Activated naive CD4-positive, alpha-beta T cell treated with Interleukin-2 at 50 U/mL for 16 hours (primary cell): ENCODE measurements at places on chromosomes 13 and 19.
A peak's percentile ranks its signal among the peaks of the same experiment; 100 is the strongest.

DNA sequence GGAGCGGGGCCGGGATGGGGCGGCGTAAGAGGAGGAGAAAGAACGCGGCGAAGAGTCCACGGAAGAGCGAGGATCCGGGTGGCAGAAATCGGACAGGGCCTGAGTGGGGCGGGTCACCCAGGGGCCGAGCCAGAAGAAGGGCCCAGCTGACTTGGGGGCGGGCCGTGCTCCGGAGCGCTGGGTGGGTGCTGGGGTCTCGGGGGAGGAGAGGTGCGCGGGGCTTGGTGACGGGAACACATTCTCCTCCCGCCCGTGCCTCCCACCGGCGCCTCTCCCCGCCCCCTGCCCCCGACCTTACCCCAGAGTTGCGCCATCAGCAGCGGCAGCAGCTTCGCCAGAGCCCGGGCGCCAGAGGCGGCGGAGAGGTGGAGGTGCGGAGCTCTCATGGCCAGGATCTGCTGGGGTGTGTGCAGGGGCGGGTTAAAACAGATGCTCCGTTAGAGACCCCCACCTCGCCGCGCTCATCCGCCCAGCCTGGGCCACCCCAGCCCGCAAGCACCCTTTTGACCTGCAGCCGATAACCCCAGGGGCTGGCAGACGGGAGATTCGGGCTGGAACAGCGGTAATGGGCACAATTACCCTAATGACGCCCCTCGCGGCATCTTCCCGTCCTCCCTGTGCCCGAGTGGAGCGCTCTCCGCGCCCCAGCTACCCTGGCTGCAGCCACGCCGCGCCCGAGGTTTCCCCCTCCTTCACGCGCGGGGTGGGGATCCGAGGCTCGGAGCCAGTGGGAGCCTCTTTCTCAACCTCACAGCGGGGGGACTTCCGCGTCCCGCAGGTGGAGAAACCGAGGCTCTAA lies 565 bp downstream of the KLK10 start:
- no peak for DNase-seq

DNA sequence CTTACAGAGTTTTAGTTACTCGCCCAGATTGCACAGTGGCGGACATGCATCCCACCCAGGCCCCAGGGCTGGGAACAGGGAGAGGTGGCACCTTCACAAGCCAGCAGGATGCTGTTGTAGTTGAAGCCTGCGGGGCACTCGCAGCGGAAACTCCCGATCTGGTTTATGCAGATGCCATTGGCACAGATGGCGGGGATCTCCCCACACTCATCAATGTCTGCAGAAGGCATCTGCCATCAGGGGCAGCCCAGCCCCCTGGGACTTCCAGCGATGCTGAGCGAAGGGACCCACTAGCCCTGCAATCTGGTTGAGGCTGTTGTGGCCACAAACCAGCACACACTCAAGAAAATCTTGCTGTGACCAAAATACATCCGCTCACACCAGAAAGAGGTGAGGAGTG lies 44.6 kb downstream of the CCL25 start:
- DNase-seq: no peak

GRCh38 chr19:44570984-44571684 lies 41.7 kb upstream of the CEACAM20 start:
- DNase-seq: peak; percentile 19

DNA sequence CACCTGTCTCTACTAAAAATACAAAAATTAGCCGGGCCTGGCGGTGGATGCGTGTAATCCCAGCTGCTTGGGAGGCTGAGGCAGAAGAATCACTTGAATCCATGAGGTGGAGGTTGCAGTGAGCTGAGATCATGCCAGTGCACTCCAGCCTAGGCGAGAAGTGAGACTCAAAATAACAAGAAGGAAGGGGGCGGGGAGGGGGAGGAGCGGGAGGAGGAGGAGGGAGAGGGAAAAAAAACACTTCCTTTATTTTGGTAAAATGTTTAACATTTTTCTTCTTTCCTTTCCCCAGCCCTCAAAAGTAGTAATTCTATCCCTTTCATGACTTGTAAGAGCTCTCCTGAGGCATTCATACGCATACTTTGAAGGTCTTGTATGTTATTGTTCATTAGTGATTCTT lies 44.3 kb downstream of the SPRY2 start:
- DNase-seq: no peak

DNA sequence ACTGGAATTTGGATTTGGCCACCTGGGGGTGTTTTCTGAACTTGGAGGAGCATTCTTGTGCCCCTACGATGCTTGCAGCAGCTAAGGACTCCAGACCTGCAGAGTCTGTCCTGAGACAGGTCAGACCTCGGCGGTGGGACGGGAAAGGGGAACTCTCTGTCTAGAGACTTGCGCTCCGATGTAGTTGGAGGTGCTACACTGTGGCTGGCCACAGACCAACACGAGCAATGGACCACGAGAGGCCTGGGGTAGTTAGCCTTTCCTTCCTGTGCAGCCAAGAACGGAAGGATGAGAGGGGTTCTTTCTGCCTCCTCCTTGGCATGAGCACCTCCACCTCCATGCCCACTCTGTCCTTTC lies 5.9 kb upstream of the GRAMD1A start:
- no peak for DNase-seq

- no peak for DNase-seq
Observed at GRCh38 chr19:2249880-2250765, 1.0 kb downstream of the AMH start.

DNA sequence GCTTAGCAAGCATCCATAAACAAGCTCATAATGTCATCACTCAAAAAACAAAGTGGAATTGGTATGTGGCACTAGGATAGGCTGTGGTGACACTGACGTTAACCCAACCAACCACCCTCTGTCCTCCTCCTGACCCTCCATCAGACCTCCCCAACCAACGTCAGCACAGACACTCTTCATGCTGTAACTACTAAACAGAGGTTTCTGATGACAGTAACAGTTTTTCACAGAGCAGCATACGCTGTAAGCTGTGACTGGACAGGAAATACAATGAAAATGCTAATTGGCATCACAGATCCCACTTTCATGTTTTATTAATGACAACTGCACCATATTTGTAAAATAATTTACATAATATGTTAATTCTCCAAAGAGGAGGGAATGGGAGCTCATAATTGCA lies 238.0 kb downstream of the IRS2 start:
- no peak for DNase-seq

DNA sequence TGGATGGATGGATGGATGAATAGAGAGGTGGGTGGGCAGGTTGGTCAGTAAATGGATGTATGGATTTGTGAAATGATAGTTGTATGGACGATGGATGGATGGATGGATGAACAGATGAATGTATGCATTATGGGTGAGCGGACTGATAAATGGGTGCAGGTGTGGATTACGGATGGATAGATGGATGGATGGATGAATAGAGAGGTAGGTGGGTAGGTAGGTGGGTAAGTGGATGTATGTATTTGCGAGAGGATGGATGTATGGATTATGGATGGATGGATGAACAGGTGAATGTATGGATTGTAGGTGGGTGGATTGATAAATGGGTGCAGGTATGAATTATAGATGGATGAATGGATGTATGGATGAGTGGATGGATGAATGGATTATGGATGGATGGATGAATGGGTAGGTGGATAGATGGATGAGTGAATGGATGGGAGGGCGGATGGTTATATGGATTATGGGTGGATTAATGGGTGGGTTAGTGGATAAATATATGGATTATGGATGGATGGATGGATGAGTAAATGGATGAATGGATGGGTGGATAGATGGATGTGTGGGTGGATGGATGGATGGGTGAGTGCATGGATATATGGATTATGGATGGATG lies 37.0 kb upstream of the TNFAIP8L1 start:
- no peak for DNase-seq

GRCh38 chr19:48975947-48976847 lies 11.1 kb downstream of the FTL start:
- peak; percentile 41 for DNase-seq

DNA sequence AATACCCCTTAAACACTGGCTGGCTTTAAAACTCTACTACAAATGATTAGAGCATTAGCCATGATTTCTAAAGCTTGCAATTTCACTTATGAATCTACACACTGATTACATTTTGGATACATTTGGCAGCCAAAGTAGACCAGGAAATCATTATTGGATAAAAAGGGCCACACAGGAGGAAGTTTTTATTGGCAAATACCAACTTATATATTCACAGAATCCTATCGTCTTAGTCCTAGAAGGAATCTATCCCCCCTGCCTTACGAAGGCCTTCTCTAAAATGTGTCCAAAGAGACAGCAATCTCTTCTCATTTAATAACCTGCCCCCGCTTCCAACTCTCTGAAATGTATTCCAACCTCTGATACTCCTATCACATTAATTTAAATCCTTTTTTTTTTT lies 52.5 kb downstream of the KLF5 start:
- DNase-seq: no peak

GRCh38 chr13:109756778-109757177 lies 29.6 kb downstream of the IRS2 start:
- no peak for DNase-seq

GRCh38 chr13:24146961-24147569 lies 13.5 kb upstream of the SPATA13 start:
- DNase-seq: no peak

DNA sequence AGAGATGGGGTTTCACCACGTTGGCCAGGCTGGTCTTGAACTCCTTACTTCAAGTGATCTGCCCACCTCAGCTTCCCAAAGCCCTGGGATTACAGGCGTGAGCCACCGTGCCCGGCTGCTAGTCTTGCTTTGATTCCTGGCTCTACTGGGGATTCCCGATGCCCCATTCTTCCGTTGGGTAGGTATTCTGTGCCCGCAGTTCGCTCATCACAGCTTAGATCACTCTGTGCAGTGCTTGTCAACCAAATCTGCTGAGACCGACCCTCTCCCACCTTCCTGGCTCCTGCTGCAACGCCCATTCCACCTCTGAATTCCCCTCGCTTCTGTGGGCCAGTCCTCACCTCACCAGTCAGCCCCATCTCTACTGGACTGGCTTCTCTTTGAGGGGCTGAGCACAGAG lies 4.6 kb upstream of the ZNF414 start:
- no peak for DNase-seq

GRCh38 chr19:49844138-49845095 lies 6.5 kb upstream of the PTOV1 start:
- DNase-seq: no peak

DNA sequence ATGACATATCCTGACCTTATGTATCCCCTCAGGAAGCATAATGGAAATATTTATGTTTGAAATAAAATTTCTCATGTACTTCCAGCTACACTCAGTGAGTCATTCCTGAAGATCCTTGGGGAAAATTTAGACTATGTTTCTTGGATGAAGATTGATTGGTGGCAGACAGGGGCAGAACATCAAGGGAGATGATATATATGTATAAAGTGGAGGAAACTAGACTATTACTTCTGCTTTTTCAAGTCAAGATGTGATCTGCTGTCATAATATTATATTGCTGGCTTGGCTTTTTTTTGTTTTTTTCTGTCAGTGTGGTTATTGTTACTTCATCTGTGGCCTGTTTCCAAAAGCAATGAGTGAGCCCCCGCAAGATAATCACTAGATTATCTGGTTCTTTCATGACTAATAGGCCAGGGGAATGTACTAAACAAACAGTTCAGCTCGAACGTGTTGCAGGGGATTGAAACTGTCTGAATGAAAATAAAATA lies 87.2 kb upstream of the TNFSF11 start:
- DNase-seq: no peak

DNA sequence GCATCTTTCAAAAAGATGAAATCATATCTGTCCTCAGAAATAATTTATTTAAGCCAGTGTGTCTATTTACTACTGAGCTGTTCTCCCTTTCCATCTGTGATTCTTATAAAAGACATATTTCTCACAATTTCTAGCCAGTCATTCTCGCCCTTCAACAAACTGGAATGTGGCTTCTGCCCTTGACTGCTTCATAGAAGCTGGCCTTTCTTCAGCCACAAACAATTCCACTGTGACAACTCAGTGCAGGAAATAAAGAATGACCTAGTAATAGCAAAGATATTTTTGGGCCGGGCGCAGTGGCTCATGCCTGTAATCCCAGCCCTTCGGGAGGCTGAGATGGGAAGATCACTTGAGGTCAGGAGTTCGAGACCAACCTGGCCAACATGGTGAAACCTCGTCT lies 655.5 kb downstream of the PCDH9 start:
- no peak for DNase-seq

DNA sequence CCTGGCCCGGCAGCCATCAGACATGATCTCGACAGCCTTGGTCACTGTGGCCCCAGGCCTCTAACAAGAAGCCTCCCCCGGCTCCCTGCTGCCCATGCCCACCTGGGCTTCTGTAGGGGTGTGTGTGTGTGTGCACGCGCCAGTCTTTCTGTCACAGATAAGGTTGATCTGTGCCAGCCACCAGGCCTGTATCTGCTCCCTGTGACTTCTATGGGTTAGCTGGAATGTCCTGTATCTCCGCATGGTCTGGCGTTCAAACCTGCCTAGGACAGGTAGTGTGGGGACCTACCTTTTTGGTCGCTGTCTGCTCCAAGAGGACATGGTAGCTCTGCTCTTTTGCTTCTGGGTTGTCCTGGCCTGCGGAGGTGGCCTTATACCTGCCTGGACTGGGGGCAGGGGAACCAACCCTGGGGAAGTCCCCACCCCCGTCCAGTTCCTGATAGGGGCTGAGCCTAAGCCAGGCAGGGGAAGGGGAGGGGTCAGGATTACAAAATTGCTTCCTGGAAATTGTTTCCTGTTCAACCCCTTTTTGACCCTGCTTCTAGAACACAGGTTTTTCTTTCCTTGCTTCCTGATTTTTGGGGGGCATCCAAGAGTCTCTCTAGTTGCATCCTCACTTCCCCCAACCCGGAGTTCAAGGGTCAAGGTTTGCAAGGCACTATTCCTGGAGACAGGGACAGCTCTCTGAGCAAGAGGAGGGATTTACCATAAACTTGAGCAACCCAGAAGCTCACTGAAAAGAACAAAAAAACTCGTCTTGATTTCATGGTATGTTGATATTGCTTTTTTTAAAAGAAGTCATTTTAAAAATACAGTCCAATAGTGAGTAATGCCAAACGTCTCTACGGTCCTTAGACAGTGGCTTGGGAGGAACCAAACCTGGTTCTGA lies at the start of gene LRG1:
Gene LRG1 (minus strand): TSS at position 344 of the 889 bp plus-strand sequence. CDS start 23 bp downstream, at position 321.
- peak; percentile 11 for DNase-seq

- no peak for DNase-seq
Observed at GRCh38 chr13:28056970-28057712, 43.2 kb downstream of the FLT3 start.

- no peak for DNase-seq
Observed at GRCh38 chr13:89746554-89746953, 1600.9 kb upstream of the MIR17HG start.

- no peak for DNase-seq
Observed at GRCh38 chr19:17910791-17911360, 21.9 kb upstream of the CCDC124 start.

- DNase-seq: no peak
Observed at GRCh38 chr13:31011193-31011860, 78.9 kb downstream of the TEX26 start.

DNA sequence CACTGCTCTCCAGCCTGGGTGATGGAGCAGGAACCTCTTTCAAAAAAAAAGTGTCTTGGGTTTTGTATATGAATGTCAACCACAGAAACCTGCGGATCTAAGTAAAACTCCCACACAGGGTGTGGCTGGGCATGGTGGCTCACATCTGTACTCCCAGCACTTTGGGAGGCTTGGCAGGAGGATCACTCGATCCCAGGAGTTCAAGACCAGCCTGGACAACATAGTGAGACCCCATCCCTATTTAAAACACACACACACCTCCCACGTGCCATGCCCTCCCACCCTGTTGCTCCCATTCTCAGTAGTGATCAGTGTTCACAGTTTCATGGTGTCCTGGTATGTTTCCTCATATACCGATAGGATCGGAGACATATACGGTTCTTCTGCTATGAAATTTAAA lies 9.2 kb downstream of the TMED1 start:
- DNase-seq: no peak

GRCh38 chr19:55716531-55716930 lies 21.7 kb downstream of the NLRP9 start:
- no peak for DNase-seq

- DNase-seq: no peak
Observed at GRCh38 chr13:34990399-34991214, 48.5 kb downstream of the NBEA start.
